SW 1271 (cell line): ENCODE measurements at places on chromosomes 3 and 15.
A peak's percentile ranks its signal among the peaks of the same experiment; 100 is the strongest.

DNA sequence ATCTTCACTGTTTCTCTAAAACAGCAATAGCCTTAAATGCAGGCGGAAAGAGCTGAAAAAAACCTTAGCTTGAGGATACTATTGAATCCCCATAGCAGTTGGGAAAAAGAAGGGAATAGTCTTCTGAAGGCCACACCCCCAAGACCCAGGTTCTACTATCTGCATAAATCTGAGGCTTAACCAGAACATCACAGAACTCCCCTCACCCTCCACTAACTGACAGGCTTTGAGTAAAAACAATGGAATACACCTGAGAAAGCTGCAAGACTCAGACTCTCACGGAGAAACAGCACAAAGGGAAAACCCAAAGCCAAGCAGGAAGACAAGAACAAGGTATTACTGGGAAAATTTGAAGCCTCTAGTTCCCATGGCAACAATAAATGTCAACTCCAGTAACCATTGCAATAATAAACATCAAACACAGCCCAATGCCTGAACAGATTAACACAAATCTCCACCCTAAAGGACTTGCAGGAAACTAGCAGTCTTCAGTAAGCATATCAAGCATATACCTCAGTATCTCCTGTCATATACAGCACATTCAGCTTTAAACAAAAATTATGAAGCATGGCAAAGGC, 56.4 kb downstream of the TMCC1 start:
- DNase-seq = no peak

- no peak for DNase-seq
Observed at GRCh38 chr3:48370333-48370713, 1.7 kb upstream of the FBXW12 start.

DNA sequence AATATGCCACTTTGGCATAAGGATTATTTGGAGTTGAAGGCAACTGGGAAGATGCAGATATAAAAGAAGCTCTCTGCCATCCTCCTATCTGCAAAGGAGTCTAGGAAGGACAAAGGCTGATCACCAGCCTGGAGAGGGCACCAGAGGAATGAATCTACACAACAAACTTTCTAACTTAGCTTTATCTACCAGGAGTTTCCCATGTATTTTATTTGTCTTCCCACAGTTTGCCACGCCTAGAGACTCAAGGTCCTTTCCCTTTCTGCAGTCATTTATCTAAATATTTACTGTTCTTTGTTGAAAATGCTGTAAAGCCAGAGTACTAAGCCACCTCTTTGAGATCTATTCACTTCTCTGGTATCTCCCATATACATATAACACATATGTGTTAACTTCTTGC, 32.2 kb downstream of the GPR176 start:
- no peak for DNase-seq

- DNase-seq = no peak
Observed at GRCh38 chr3:122627301-122627700, 49.9 kb downstream of the PARP15 start.

- no peak for DNase-seq
Observed at GRCh38 chr15:95556866-95557225, 773.7 kb upstream of the NR2F2 start.

DNA sequence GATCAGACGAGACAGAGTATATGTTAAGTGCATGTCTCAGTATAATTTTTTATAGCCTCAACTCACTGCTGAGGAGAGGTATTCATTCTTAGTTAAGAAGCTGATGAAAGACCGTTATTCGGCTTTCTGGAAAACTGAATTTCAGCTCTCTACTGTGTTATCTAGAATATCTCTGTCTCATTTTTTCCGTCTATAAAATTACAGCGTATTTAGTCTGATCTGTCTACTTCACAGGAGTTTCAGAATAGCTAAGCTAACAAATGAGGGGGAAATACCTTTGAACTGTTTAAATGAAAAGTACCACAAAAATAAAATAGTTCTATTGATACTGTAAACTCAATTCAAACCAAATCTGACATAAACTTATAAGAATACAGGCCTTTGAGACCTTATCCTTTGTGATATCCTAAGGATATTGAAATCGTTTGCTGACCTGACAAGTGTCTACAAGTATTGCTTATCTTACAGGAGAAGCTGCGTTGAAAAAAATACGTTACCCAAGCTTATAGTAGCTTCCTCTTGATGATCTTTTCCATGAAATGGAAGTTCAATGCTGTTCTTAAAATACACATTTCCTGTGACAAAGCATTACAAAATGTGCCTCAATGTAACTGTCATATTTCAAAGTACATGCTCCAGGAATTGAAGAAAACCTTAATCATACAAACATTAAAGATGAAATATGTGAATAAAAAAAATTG, 104.6 kb downstream of the IL1RAP start:
- no peak for DNase-seq

GRCh38 chr3:39267631-39268548, 11.9 kb downstream of the CX3CR1 start:
- no peak for DNase-seq

GRCh38 chr3:111963424-111963823, 15.4 kb upstream of the ABHD10 start:
- peak; percentile 66 for DNase-seq
